ENCODE measurements at places on chromosomes 7 and 10. TPM values are rescaled to one million over a fixed set of nuclear protein-coding genes. Genes with fewer than 3 reads are reported as not detected.
A peak's percentile ranks its signal among the peaks of the same experiment; 100 is the strongest.

WASHC2C gene
- 49.4 TPM for total RNA-seq

ACSM6 gene
- not detected for total RNA-seq

GPR141 gene
- 0.88 TPM for total RNA-seq

GHRHR gene
- total RNA-seq, result not detected

PLA2G12B gene
- total RNA-seq, result not detected

CCL24 gene
- 1.3 TPM for total RNA-seq

VWDE gene
- total RNA-seq, result 17.0 TPM

TMEM229A gene
- not detected for total RNA-seq

AKR1C8 gene
- not detected for total RNA-seq

MYL10 gene
- not detected for total RNA-seq

CEP55 gene
- total RNA-seq, result 0.73 TPM

- DNase-seq, result peak; percentile 21
Measured at GRCh38 chr10:100827819-100828737, 82.7 kb downstream of the PAX2 start.

DNA sequence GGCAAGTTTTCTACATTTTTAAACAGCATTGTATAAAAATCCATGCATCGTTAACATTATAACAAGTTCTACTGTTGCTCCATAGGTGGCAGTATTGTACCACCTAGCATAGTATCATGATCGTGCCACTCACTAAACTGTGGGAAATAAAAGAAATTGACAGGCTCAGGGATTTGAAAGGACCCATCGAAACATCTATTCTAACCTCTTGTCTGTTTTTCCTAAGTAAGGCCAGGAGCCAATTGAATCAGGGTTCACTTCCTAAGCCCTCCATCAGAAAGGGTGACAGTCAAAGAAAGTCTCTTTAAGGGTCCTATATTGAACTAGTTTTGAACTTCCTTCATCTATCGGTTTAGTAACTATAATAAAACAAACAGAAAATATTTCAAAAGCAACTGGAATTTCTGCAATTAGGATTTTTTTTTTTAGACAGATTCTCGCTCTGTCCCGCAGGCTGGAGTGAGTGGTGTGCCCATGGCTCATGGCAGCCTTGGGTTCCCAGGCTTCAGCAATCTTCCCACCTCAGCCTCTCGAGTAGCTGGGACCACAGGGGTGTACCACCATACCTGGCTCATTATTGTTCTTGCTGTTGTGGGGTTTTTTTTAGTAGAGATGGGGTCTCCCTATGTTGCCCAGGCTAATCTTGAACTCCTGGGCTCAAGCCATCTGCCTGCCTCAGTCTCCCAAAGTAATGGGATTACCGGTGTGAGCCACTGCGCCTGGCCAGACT is 9.4 kb downstream of the HACD1 start:
- DNase-seq, result no peak

- DNase-seq, result no peak
Measured at GRCh38 chr7:22578007-22578733, 78.2 kb upstream of the STEAP1B start.

DNA sequence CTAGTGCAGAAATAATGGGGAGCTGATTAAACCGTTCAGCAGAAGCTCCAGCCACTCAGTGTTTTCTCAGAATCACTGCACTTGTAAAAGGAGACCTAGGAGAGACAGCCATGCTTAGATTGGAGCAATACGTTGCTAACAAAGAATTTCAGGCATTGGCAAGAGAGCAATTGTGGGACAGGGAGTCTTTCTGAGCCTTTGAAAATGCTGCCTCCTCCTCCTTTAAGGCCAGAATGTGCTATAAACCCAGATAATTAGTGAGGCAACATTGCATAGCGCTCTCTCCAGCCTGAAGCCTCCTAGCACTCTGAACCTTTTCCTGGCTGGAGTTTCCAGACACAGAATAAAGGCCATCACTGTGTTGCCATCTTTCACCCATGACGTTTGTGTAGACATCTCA is 18.5 kb upstream of the PTPRN2 start:
- no peak for DNase-seq

DNA sequence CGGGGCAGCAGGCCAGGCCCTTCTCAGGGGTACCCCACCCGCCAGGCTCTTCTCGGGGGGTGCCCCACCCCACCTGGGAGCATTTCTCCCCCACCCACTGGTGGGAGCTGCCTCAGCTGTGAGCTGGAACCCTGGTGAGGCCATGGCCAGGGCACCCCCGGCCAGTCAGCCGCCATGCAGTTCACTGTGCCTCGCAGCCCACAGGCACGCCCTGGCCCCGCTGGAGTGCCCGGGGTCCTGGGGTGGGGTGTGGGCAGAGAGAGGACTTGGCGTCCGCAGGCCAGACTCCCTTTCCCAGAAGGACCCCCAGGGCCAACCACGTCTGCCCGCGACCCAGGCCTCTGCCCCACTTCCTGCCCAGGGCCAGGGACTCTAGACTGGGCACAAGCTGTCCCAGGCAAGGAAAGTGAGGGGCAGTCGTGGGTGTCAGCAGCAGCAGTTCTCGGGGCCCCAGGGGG is 13.1 kb downstream of the DPYSL4 start:
- DNase-seq, result no peak

DNA sequence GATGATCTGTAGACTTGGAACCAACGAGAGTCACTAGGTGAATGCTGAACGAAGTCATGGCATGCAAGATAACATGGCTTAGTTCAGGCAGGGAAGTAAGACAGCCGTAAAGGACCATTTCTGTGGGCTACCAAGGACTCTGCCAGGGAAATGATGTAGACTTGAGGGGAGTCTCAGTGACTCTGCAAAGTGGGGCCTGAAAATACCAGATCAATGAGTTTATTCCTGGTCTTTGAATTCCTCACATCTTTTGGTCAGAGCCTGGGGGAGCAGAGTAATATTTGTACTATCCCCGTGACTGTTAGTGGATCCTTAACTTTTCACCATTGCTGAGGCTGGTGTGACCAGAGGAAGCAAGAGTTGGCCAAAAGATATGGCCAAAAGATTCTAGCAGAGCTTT is 60.7 kb upstream of the INHBA start:
- no peak for DNase-seq

- no peak for DNase-seq
Measured at GRCh38 chr10:29473087-29473356, 161.7 kb downstream of the SVIL start.

GRCh38 chr10:18689498-18689897 is 30.3 kb downstream of the ARL5B start:
- no peak for DNase-seq

GRCh38 chr10:45580371-45581215 is 92.0 kb downstream of the ZFAND4 start:
- no peak for DNase-seq

DNA sequence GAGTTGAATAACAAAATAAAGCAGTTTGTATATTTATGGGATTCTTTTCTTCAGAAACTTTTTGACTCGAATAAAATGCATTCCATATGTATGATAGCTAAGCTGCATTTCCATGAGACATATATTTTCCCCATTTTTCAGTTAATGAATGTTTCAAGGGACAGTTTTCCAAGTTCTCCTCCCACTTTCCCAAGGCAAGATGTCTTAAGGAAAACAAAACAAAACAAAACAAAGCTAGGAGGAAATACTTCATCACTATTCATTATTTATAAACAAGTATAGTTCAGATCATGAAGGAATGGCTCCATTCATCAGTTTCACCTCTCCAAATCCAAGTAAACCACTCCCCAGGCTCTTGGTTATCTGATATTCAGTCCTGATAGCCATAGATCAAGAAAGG is 261.0 kb downstream of the WDR11 start:
- DNase-seq, result no peak

- no peak for DNase-seq
Measured at GRCh38 chr10:81472927-81473470, 402.0 kb upstream of the NRG3 start.

GRCh38 chr10:51765284-51765971 is 66.0 kb upstream of the CSTF2T start:
- DNase-seq, result no peak

- DNase-seq, result no peak
Measured at GRCh38 chr10:79142064-79142491, 73.3 kb downstream of the ZMIZ1 start.

DNA sequence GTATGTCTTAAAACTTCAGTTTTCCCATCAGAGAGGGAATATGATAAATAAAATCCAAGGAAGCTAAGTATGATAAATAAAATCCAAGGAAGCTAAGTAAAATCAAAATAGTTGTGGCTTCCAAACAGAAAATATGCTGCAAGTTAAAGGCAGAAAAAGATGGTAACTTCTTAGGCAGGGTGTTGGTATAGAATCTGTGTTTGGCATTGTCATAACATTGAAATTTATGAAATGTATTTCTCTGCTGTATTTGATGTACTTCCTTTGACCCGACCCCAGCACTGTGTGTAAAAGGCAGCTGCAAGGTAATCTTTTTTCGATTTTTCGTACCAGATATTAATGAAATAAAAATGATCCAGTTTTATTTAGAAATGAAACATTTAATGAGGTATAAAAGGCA is 537.2 kb downstream of the TFEC start:
- no peak for DNase-seq

GRCh38 chr7:1068619-1069018 is 19.3 kb upstream of the GPER1 start:
- no peak for DNase-seq

DNA sequence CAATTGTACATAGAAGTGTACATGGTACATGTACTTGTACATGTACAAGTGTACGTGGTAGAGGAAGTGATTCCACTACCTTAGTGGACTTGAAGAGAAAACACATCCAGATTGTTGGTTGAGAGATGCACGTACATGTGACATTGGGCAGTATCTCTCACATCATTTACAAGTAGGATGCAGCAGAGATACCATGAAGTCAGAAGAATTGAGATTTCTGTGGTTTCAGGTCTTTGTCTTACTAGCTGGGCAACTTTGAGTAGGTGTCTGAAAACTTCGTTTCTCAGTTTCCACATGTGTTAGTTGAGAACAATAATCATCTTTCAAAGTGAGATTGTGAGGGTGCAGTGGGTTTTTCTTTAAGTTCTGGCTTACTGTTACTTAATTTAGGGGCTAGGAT is 21.5 kb downstream of the CLDN12 start:
- DNase-seq, result no peak

GRCh38 chr7:100968031-100968430 is 1.3 kb upstream of the MUC12 start:
- no peak for DNase-seq

DNA sequence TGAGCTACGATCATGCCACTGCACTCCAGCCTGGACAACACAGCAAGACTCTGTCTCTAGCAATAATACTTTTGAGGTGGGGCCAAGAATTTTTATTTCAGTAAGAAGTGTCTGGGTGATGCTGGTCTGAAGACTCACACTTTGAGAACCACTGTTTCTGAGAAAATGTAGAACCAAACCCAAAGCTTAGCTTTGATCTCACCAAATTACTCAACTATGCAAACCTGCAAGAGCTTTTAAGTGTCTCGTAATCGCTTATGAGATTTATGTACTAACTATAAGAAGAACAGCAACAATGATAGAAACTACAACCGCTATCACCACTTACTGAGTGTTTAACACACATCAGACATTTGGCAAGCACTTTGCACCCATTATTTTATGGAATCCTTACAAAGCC is 29.5 kb downstream of the APBB1IP start:
- no peak for DNase-seq

DNA sequence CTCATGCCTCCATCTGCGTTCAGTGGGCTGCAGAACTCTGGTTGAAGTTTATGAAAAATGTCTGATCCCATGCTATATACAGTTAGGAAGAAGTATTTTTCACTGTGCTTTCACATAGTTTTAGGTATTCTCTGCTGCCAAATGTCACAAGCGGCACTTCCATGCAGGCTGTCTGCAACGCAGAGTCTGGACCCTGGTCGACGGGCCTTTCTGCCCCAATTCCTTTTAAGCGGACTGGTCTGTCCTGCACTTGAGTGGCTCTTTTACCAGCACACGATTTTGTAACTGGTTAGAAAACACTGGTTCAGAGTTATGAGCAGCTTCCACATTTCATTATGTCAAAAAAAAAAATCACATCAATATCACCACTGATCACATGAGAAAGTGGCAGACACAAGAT is 143.0 kb downstream of the DIP2C start:
- no peak for DNase-seq
